ENCODE measurements at places on chromosomes 5 and 9.

DNA sequence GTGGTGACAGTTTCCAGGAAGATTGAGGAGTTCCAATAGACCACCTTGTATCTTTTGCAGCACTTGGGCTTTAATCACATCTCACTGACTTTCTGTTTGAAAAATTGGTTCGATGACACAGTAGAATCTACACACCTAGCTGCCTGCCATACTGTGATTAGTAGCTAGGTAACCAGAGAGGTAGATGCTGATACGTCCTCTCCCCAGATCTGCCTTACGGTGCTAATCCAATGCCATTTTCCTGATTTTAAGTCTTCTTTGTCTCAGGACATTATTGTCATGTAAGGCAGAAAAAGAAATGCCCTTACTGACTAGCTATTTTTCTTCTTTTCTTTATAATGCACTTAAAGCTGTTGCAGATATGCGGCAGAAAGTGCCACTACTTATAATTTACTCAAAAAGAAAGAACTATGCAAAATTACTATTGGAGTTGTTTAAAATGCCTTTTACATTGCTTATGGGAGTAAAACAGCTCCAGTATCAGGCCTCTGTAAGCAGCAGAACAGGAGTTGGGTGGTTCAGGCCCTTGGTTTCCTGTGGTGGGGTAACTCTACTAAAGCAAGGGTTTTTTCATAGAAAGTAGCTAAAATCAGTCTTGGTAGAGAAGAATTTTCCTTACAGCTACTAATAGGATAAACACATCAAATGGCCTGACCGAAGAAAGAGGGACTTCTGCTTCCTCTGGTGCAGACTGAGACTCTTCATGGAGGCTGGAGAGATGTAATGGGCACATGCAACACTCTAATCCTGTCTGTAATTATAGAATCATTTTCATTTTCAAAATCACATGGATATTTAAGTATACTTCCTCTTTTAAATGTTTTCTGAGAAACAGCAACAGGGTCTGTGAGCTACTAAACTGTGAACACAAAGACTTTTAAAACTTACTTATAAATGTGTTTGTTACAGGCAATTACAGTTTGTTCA, 177.2 kb downstream of the MAPKAP1 start:
- no peak for DNase-seq

DNA sequence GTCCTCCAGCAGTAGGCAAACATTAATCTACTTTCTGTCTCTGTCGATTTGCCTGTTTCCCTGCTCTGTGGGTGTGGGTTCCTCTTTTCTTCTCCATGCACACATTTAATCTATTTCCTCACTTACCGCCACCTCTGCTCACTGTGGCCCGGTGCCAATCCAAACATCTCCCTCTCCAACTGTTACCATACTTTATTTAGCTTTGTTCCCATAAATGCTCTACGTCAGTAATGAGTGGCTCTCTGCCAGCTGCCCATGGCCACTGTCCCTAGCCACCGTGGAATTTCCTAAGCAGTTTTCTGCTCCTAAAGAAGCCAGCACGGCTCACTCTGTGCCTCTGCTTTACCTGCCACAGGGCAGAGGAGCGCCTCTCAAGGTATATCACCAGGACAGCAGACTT, 19.5 kb upstream of the GOLPH3 start:
- DNase-seq, result peak; percentile 29

GRCh38 chr5:58444805-58445204, 15.1 kb downstream of the PLK2 start:
- DNase-seq, result no peak

GRCh38 chr9:129584136-129584535, 36.8 kb downstream of the C9orf50 start:
- peak; percentile 87 for DNase-seq

All from AG08396 (cell line).